ENCODE measurements at places on chromosomes 6 and 20. TPM values are rescaled to one million over a fixed set of nuclear protein-coding genes. Genes with fewer than 3 reads are reported as not detected.

Gene XKR7
- 0.33 TPM for total RNA-seq

Gene BTN1A1
- not detected for total RNA-seq

Gene HLA-DRB5
- 29.5 TPM for total RNA-seq

Gene KIFC1
- 3.3 TPM for total RNA-seq

Gene EYS
- total RNA-seq: 3.1 TPM

Gene RBM24
- total RNA-seq: not detected

Gene RIPOR3
- 11.2 TPM for total RNA-seq

Gene CEP250
- total RNA-seq: 26.4 TPM

Gene PAX1
- not detected for total RNA-seq

Gene IPCEF1
- not detected for total RNA-seq

Gene MLN
- total RNA-seq: not detected

Gene FRS3
- total RNA-seq: 0.30 TPM

Gene ACSS1
- 19.3 TPM for total RNA-seq

Gene ZNF165
- total RNA-seq: 0.97 TPM

Gene RHAG
- not detected for total RNA-seq

Gene VIP
- total RNA-seq: not detected

Gene GABRR1
- not detected for total RNA-seq

Gene RSPO3
- total RNA-seq: 12.2 TPM

Gene MEI4
- total RNA-seq: 0.83 TPM

Gene GSTA4
- total RNA-seq: 430 TPM

Gene CTSA
- 516 TPM for total RNA-seq

Gene NINL
- total RNA-seq: 17.2 TPM

Gene ERVFRD-1
- 0.81 TPM for total RNA-seq

Gene ANGPT4
- total RNA-seq: 0.87 TPM

Gene PRDM13
- total RNA-seq: not detected

Measured in adrenal gland (tissue), 19 donors.